Epithelial cell of alveolus of lung (primary cell): ENCODE measurements at places on chromosomes 3 and 15. TPM values are rescaled to one million over a fixed set of nuclear protein-coding genes. Genes with fewer than 3 reads are reported as not detected.

ATP8B4 gene
- 0.39 and 2.2 TPM in 2 replicates for total RNA-seq

GOLGA6L7 gene
- not detected in 2 replicates for total RNA-seq

PRRT3 gene
- 3.6 and 10.7 TPM in 2 replicates for total RNA-seq

THPO gene
- 0.39 and 0.56 TPM in 2 replicates for total RNA-seq

CNTN3 gene
- total RNA-seq = 0.78 and 3.4 TPM in 2 replicates

CP gene
- total RNA-seq = 1.0 and 1.8 TPM in 2 replicates

PRTG gene
- 1.6 and 4.7 TPM in 2 replicates for total RNA-seq

ALDH1A2 gene
- total RNA-seq = 2.7 and 12.5 TPM in 2 replicates

SPG11 gene
- 34.8 and 42.8 TPM in 2 replicates for total RNA-seq

MUSTN1 gene
- total RNA-seq = 5.7 TPM in 1 of 2 replicates, not detected in the other

EPHB3 gene
- 0.39 and 7.7 TPM in 2 replicates for total RNA-seq

BFSP2 gene
- not detected in 2 replicates for total RNA-seq

MINAR1 gene
- total RNA-seq = 1.2 and 3.2 TPM in 2 replicates

TRIP4 gene
- total RNA-seq = 9.8 and 14.0 TPM in 2 replicates

SLC4A7 gene
- 14.9 and 26.6 TPM in 2 replicates for total RNA-seq

RPL39L gene
- 16.0 and 44.6 TPM in 2 replicates for total RNA-seq
